ENCODE measurements at places on chromosomes 5 and 9.

- no peak for DNase-seq
These were observed 16.3 kb upstream of the PPP2CA start for GRCh38 chr5:134242146-134242545.

- no peak for DNase-seq
These were observed 256.1 kb upstream of the SMARCA2 start for GRCh38 chr9:1759009-1759408.

GRCh38 chr9:14399756-14400657 is 86.1 kb upstream of the NFIB start:
- DNase-seq, result no peak

DNA sequence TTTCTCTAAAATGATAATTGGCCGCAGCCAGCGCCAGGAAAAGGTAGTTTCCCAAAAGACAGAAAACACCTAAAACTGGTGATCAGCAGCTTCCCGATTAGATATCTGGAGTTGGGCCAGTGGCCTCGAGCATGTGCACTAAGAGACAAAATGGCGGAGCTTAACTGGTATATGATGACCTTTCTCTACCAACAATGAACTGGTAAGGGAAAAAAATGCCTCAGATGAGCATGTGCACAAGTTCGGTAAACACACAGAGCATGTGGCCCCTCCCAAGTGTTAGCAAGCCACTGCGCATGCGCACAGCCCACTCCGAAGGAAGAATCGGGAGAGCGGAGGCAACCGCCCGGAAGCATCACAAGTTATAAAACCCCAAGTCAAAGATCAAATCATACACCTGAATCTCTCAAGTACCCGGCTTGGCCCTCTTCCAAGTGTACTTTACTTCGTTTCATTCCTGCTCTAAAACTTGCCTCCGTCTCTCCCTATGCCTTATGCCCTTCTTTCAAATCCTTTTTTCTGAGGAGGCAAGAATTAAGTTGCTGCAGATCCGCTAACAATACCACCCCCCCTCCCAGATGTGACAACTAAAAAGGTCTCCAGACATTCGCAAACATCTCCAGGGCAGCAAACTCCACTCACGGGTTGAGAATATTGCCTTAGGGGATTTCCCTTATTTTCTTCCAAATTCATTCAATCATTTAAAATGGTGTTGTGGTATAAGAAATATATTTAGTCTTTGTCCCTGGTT is 15.0 kb upstream of the PTBP3 start:
- DNase-seq, result peak; percentile 95

DNA sequence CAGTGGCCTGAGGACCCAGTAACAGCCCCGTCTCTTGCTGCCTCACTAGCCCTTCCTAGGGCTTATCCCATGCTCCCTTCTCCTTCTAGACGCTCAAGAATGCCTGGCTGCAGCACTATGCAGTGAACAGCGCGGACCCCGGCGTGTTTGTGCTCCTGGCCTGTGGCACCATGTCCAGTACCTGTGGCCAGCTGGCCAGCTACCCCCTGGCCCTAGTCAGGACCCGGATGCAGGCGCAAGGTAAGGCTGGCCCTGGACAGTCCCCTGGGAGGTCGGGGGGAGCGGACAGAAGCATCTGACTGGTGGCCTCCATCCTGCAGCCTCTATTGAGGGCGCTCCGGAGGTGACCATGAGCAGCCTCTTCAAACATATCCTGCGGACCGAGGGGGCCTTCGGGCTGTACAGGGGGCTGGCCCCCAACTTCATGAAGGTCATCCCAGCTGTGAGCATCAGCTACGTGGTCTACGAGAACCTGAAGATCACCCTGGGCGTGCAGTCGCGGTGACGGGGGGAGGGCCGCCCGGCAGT is 20.5 kb downstream of the PTGES2 start:
- DNase-seq, result no peak

DNA sequence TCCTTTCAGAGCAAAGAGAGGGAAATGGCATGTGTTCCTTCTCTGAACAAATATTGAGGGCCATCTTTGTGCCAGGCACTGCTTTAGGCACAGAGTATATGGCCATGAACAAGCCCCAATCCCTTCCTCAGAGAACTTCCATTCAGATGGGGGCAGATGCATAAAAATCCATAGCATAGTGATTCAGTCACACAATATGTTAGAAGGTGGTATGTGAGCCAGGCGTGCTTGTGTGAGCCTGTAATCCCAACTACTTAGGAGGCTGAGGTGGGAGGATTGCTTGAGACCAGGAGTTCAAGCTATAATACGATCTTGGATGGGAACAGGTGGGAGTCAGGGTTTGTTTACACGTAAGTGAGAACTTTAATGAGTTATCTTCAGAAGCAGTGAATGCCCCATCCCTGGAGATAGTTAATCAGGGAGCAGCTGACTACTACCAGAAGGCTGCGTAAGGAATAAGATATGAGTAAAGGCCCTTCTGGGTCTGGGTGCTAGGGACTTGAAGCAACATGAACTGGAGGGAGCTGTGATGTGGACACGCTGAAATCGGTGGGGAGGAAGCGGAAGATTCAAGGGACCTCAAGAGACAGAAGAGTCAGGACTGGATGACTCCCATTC is 27.1 kb downstream of the NANS start:
- no peak for DNase-seq

GRCh38 chr5:149667829-149668330 is 62.2 kb upstream of the PPARGC1B start:
- no peak for DNase-seq

- DNase-seq, result no peak
These were observed 47.9 kb upstream of the SNAPC3 start for GRCh38 chr9:15374825-15375224.

- no peak for DNase-seq
These were observed 183.4 kb downstream of the TMC1 start for GRCh38 chr9:72704688-72705375.

DNA sequence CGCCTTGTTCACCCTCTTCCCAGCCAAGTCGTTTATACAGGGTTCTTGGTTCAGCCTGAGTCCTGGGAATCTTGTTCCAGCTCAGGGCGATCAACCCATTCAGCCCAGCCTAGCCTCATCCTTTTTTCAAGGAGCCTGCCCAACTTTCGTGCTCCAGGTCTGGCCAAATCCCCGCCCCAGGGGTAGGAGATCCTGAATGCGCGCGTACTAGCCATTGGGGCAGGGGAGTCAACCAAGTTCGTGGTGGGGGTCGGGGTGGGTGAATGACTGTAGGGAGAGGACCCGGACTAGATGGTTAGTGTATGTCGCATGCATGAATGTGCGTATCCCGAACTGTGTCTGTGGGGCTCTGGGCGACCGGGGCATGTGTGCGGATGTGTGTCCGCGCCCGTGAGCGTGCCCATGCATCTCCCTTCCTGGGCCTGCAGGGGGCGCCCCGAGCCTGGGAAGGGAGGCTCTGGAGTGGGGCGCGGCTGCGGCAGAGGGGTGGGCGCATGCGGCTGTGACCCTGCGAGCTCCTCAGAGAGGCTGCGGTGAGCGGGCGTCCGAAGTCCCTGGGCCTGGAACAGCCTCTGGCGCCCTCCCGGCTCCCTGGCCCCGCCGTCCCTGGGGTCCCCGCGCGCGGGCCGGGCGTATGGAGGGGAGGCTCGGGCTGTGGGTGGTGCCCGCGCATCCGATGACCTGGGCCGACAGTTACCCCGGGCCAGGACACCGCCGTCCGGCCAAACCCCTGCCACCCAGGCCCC is 8.7 kb downstream of the CCL21 start:
- DNase-seq, result peak; percentile 91

- no peak for DNase-seq
These were observed 105.6 kb downstream of the ARSB start for GRCh38 chr5:78879516-78879915.
